HFFc6 (cell line): ENCODE measurements at places on chromosomes 7 and 10.

GRCh38 chr7:27459021-27459730 lies 203.5 kb downstream of the HIBADH start:
- DNase-seq = no peak

DNA sequence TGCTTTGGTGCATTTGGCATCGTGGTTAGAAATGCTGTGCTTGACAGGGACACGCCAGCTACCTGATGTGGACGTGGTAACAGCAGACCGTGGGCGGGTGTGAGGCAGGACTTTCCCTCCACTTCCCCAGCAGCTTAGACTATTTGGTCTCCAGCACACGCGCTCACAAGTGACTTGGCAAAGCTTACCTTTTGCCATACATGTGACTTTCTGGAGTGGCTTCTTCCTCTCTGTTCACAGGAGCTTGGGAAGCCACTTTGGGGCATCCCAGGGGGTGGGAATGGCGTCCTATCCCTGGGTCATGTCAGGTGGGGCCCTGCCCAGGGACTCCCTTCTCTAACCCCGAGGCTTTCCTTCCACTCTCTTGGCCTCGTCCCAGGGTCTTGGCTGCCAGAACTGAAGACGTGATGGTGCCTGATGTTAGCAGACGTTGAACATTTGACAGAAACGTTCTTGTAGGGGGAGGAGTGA lies 228.7 kb upstream of the KLF6 start:
- DNase-seq = no peak

DNA sequence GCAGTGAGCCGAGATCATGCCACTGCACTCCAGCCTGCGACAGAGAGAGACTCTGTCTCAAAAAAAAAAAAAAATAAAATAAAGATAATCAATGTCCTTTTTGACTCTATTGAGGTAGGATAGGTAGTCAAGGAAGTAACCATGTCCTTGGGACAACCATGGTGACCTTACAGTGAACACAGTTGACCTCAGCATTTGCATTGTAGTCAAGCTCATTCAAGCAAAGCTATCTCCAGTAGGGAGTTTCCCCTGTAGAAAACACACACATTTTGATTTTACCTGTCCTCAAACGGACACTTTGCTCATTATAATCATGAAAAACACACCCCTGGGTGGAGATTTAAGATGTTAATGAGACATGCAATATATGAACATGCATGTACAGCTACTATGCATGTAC lies 171.7 kb downstream of the KIF20B start:
- DNase-seq = no peak

- no peak for DNase-seq
Measured at GRCh38 chr10:76026905-76027304, 595.5 kb downstream of the LRMDA start.

- DNase-seq = peak; percentile 3
Measured at GRCh38 chr7:4851459-4852422, 10.1 kb downstream of the PAPOLB start.

GRCh38 chr10:71882813-71883659 lies 32.0 kb upstream of the PSAP start:
- no peak for DNase-seq

- DNase-seq = no peak
Measured at GRCh38 chr10:103120977-103121735, 71.9 kb downstream of the NT5C2 start.

- no peak for DNase-seq
Measured at GRCh38 chr7:29289156-29290021, 94.8 kb downstream of the CHN2 start.

GRCh38 chr10:104706886-104707285 lies 65.8 kb downstream of the SORCS3 start:
- no peak for DNase-seq

DNA sequence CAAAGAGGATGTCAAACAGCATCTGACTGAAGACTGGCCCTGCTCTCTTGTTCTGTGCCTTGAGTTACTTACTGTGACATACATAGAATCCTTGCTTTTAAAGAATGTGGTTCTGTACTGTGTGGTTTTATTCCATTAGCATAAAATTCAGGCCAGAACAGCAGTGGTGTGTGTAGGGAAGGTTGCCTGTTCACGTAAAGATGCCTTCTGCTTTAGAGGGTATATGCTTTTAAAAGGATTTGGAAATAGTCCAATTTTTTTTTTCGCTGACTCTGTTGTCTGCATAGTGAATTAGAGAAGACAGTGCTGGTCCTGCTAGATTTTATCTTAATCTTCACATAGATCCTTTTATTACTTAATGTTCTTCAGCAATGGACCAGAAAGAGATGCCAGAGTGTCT lies 470.8 kb upstream of the SEMA3A start:
- no peak for DNase-seq

DNA sequence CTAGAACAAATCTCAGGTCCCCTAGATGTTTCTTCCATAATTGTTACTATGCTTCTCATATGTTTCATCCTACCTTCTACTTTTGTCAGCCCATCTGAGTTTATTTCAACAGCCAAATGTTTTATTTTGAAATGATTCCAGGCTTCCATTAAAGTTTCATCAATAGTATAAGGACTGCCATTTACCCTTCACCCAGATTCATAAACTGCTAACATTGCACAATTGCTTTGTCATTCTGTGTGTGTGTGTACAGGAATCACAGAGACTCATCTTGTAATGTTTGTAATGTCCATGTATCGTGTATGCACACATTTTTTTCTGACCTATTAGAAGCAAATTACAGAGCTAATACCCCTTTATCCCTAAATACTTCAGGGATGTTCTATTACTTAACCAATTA lies 25.5 kb downstream of the MMRN2 start:
- peak; percentile 25 for DNase-seq

GRCh38 chr10:10126218-10126617 lies 891.5 kb upstream of the CELF2 start:
- no peak for DNase-seq

DNA sequence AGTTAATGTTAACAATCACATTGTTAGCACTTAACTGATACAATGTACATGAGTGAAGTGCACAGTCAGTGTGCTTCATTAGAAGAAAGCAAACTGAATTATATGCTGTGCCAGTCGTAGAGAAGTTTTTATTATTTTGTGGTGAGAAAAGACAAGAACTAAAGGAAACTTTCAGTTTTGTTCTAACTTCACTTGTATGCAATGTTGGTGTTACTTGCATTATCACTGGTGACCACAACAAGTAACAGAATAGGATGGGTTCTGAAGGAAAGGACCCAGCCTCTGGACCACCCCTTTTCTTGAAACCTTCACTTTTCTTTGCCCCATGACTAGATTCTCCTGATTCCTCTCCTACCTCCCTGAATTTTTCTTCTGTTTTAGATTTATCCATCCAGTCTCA lies 123.3 kb upstream of the GAD2 start:
- no peak for DNase-seq

DNA sequence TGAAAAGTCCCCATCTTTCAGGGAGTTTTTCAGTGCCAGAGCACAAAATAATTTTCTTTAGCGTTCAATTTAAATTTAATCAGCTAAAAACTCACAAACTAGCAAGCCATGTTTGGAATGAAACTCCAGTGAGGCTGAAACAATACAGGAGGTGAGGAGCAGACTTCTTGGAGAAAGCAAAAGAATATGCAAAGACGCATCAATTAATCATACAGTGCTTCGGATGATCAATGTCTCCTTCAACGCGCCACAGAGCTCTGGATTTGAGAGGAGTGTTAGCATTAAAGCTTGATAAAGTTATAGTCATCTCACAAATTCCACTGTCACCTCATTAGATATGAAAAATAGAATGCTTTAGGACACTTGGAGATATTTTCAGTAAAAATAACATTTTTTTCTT lies 248.0 kb downstream of the WDR11 start:
- DNase-seq = no peak

DNA sequence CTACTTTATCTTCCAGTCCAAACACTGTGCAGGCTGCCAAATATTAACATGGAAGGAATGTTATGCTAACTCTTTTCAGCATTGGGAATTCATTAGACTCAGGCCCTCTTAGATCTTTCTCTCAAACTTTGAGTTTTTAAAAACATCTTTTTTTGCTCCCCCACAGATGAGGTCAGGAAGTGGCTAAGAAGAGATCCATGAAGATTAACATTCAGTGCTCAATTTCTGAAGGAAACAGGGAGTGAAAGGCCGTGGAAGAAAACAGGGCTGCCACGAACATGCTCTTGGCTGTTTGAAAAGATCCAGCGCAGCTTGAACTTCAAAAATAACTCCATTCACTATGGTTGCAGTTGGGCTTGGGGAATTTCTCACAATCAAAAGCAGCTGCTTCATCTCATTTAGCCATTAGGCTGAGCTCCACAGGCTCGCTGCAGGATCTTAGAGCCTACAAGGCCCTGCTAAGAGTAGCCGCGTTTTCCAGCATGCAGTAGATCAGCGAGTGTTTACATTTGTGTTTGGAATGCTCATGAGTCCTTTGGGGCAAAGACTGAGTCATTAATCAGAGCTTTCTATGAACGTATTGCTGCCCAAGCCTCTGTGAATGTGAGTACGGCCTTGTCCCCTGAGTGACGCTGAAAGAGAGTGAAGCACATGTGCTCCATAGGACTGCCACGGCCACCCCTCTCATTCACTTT lies 41.2 kb upstream of the TNS3 start:
- DNase-seq = peak; percentile 87

- DNase-seq = no peak
Measured at GRCh38 chr10:34520510-34520909, 294.6 kb downstream of the PARD3 start.
